ENCODE measurements at places on chromosomes 16 and 17. TPM values are rescaled to one million over a fixed set of nuclear protein-coding genes. Genes with fewer than 3 reads are reported as not detected.

The ABCA8 gene
- total RNA-seq: 4.1 TPM

The ENO3 gene
- total RNA-seq: 5.2 TPM

The CD300A gene
- total RNA-seq: not detected

The PDILT gene
- not detected for total RNA-seq

The TBC1D3 gene
- total RNA-seq: not detected

The MYBBP1A gene
- 43.4 TPM for total RNA-seq

The CENPX gene
- 261 TPM for total RNA-seq

The CCDC200 gene
- not detected for total RNA-seq

The MBTD1 gene
- total RNA-seq: 11.3 TPM

The TMEM98 gene
- total RNA-seq: 118 TPM

The PPL gene
- total RNA-seq: not detected

The TRIM25 gene
- total RNA-seq: 11.9 TPM

The EPX gene
- not detected for total RNA-seq

The LGALS9B gene
- total RNA-seq: not detected

The CIITA gene
- not detected for total RNA-seq

The TMIGD1 gene
- not detected for total RNA-seq

The PTRH2 gene
- 40.5 TPM for total RNA-seq

The C16orf86 gene
- not detected for total RNA-seq

The KRTAP4-6 gene
- not detected for total RNA-seq

The GPR142 gene
- total RNA-seq: not detected

The KRTAP4-5 gene
- not detected for total RNA-seq

The PYY gene
- total RNA-seq: not detected

The OR3A3 gene
- total RNA-seq: not detected

The WFIKKN1 gene
- 0.41 TPM for total RNA-seq

The C16orf54 gene
- total RNA-seq: not detected

The ZG16 gene
- not detected for total RNA-seq

The ALOX12B gene
- total RNA-seq: not detected

The KRTAP3-2 gene
- total RNA-seq: not detected

The TP53TG3C gene
- total RNA-seq: not detected

The PRR15L gene
- total RNA-seq: not detected

The CACNG5 gene
- not detected for total RNA-seq

The KRT31 gene
- not detected for total RNA-seq

The ATPAF2 gene
- 44.4 TPM for total RNA-seq

The ENPP7 gene
- total RNA-seq: not detected

The GPRC5C gene
- total RNA-seq: 46.5 TPM

The GUCY2D gene
- total RNA-seq: not detected

The BCL6B gene
- total RNA-seq: not detected

The GSG1L gene
- not detected for total RNA-seq

The CPHXL2 gene
- not detected for total RNA-seq

The CDRT15 gene
- total RNA-seq: not detected

The ADPRM gene
- 6.1 TPM for total RNA-seq

The TP53TG3B gene
- not detected for total RNA-seq

The C17orf78 gene
- not detected for total RNA-seq

The AATF gene
- total RNA-seq: 52.2 TPM

The HOXB6 gene
- total RNA-seq: 4.8 TPM

The NKD1 gene
- 0.42 TPM for total RNA-seq

The PRSS27 gene
- total RNA-seq: not detected

The TBC1D3E gene
- not detected for total RNA-seq

The NPIPB2 gene
- total RNA-seq: 0.53 TPM

The GLIS2 gene
- 0.71 TPM for total RNA-seq

The ARL5C gene
- total RNA-seq: not detected
